ENCODE measurements at places on chromosomes 16 and 17.
A peak's percentile ranks its signal among the peaks of the same experiment; 100 is the strongest.

GRCh38 chr16:48269011-48269410 lies 21.7 kb upstream of the ABCC11 start:
- peaks cover 97% of the 10 kb centered on the region for H3K36me3 ChIP-seq
- no peaks in the 10 kb centered on the region for H3K4me1 ChIP-seq
- DNase-seq = no peak
- no peak overlapping the region for H3K4me3 ChIP-seq

DNA sequence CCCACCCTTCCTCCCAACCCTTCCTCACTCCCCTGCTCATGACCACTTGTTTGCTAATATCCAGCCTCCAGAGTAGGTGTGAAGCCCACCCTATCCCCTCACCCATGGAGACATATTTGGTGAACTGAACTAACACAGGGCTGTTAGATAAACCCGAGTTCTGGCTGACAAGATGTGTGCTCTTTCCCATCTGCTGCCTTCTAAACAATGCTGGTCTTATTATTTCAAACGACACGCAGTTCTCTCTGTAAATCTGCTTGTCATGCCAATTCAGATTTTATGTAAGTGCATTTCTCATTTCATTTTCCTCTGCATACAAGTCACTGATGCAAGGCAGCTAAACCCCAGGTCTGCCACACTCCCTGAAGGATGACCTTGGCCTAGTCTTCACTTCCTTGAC lies 343.0 kb upstream of the CDH5 start:
- no peak overlapping the region for H3K4me3 ChIP-seq
- H3K4me1 ChIP-seq = peaks cover 12% of the 10 kb centered on the region
- H3K36me3 ChIP-seq = no peaks in the 10 kb centered on the region

DNA sequence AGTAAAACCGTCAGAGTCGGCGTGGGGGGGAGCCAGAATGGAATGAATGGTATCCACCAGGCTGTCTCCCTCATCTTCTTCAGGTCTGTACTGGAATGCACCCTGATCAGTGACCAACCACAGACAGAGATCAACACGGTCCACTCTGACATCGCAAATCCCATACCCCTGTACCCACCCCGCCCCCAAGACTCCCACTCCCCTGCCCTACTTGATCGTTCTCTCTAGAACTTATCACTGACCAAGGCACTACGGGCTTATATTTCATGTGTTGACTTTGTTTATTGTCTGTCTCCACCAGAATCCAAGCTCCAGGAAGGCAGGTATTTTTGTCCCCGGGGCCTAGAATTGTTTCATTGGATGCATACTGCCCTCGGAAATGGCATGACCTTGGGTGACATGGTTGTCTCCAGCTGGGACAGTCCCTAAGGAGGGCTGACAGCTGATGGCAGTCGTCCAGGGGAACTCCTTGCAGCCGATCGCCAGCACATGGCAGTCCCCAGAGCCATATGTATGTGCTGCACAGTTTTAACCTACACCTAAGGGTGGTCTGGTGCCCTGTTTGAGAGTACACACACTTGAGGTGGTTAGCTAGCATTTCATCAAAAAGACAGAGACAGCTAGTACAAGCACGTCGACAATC lies 526 bp upstream of the MFSD6L start:
- no peak overlapping the region for H3K27ac ChIP-seq
- no peaks in the 10 kb centered on the region for H3K4me1 ChIP-seq
- no peak for DNase-seq
- no peaks in the 10 kb centered on the region for H3K36me3 ChIP-seq
- H3K4me3 ChIP-seq = no peak overlapping the region

DNA sequence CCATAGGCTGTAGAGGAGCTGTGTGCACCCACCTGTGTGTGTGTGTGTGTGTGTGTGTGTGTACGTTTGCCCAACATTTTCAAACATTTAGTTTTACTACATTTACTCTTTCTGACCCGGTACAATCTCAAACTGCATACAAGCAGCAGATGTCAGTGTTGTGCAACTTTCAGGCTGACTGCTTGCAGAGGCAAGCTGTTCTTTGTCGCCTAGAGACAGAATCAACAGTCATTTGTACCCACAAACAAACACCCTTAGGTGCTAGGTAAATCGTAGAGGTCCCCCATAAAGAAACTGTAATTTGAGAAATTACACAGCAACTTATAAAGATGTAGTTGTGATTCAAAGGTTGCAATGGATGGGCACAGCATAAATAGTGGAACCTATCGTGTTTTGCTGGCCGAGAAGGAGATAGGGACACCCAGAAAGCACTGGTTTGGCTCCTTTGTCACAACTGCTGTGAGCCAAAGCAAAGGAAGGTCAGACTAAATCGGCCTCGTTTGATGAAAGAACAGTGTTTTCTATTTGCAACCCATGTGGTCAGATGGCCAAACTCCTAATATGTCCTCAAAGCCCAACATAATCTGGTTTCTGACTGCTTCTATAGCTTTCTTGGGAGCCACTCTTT lies 478.4 kb downstream of the TOX3 start:
- no peaks in the 10 kb centered on the region for H3K4me1 ChIP-seq
- DNase-seq = no peak
- no peak overlapping the region for H3K4me3 ChIP-seq
- no peak overlapping the region for H3K27ac ChIP-seq

GRCh38 chr16:67562526-67562917 lies at the start of gene CTCF:
CTCF (plus strand) TSS chr16:67562526; CDS start chr16:67610833, 48,307 bp downstream.
- DNase-seq = no peak
- no peaks in the 10 kb centered on the region for H3K27me3 ChIP-seq
- peak within 1 kb of the TSS; percentile 98 for H3K4me3 ChIP-seq
- peaks cover 5% of the 10 kb centered on the region for H3K4me1 ChIP-seq

DNA sequence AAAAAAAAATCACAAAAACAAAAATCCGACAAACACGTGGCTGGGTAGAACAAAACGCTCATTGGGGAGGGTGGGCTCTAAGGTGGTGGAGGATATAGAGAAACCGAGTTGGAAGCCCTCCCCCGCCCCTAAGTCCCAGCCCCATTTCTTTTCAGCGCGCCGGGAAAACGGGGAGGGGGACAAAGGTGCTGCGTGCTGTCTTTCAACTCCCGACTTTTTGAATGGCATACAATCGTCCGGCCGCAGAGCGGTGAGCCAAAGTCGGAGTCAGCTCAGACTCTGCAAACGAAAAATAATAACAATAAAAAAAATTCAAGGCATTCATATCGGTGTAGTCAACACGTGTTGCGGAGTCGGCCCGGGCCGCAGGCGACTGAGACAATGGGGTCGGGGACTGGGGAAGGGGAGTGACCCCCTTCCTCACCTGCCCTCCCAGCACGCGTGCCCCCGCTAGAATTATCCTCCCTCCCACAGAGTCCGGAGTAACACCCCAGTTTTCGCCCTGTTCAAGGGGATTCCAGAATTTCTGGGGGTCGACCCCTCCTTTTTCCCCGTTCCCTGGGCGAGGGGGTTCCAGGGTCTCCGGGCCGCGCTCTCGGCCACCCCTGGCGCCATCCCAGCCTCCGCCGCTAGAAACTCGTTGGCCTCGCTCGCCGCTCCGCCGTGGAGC lies 1.7 kb upstream of the IGF2BP1 start:
- no peak for DNase-seq
- no peak overlapping the region for H3K4me3 ChIP-seq
- H3K27me3 ChIP-seq = peaks cover 98% of the 10 kb centered on the region
- H3K4me1 ChIP-seq = no peaks in the 10 kb centered on the region

DNA sequence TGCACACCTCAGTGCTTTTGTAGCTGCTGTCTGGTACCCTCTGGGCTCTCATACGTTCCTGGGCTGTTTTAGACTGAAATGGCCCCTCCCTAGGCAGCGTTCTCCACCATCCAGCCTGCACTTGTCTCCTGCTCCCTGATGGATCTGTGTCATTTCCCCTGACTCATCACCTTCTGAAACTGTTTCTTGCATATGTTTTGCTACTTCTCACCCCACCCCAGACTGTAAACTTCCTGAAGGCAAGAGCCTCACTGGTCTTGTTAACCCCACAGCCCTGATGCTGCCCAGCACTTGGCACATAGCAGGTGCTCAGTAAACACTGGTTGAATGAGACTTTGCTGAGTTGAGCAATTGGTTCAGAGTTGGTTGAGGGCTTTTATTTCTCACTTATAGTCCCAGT lies 78.7 kb downstream of the CRISPLD2 start:
- peak overlapping the region; percentile 55 for H3K27ac ChIP-seq
- DNase-seq = no peak
- no peaks in the 10 kb centered on the region for H3K27me3 ChIP-seq

DNA sequence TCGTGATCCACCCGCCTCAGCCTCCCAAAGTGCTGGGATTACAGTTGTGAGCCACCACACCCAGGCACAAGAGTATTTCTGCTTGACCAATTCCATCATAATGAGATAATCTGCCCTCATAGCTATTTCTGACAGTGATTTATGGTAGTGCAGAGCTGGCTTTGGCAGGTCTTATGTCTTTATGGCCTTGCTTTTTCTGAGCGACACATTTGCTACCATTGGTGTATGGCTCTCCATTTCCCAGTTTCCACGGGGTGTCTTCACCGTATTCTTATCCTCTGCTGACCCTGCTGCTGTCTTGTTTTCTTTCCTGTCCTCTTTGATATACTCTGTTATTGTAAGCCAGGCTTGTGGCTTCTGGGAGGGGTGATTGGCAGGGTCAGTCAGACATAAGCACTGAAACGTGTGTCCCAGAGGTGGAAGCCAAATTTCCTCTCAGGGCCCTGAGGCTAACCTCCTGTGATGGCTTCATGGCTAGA lies 161.1 kb upstream of the TBX2 start:
- no peak overlapping the region for H3K27ac ChIP-seq
- H3K4me1 ChIP-seq = no peaks in the 10 kb centered on the region
- no peak overlapping the region for H3K4me3 ChIP-seq
- DNase-seq = no peak
- H3K36me3 ChIP-seq = no peaks in the 10 kb centered on the region

- H3K36me3 ChIP-seq = peaks cover 96% of the 10 kb centered on the region
- H3K27ac ChIP-seq = no peak overlapping the region
- H3K4me1 ChIP-seq = no peaks in the 10 kb centered on the region
- no peak for DNase-seq
These were observed 20.1 kb downstream of the NDEL1 start for GRCh38 chr17:8455665-8456209.

GRCh38 chr16:89748076-89748475 lies 26.7 kb downstream of the ZNF276 start:
- no peaks in the 10 kb centered on the region for H3K4me1 ChIP-seq
- DNase-seq = no peak
- peaks cover 88% of the 10 kb centered on the region for H3K36me3 ChIP-seq
- no peak overlapping the region for H3K27ac ChIP-seq
- H3K4me3 ChIP-seq = no peak overlapping the region

DNA sequence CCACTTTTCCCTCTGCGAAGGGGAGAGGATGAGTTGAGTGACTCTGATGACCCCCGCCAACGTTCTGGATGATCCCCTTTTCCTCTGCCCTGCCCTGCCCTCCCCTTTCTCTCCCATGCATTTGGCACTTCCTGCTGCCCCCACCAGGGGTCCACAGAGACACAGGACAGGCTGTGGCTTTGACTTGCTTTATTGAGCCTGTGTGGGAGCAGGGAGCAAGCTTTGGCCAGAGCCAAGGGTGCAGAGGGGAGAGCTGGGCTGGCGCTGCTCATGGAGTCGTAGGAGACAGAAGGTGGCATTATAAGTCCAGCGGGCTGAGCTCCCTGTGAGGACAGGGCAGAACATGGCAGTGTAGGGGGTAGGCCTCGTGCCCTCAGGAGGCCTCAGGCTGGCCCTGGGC lies 1.6 kb downstream of the PPY start:
- no peak overlapping the region for H3K4me3 ChIP-seq
- no peaks in the 10 kb centered on the region for H3K36me3 ChIP-seq
- H3K27ac ChIP-seq = no peak overlapping the region
- no peaks in the 10 kb centered on the region for H3K4me1 ChIP-seq
- no peak for DNase-seq

DNA sequence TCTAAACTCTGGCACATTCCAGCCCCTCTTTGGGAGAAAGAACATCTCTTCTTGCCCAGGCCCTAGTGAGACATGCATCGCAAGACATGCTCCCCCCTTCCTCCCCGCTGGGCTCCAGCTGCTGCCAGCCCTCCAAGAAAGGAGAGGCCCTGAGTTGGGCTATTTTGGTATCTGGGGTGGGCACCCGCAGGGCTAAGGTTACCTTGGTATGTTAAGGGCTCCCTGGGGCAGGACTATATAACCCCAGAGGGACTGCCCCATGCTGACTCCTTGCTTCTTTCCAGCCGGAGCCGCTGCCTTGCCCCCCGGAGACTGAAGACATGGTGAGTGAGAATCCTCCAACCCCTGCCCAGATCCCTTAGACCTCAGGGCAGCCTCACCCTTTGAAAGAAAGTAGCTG lies at the start of gene MYL11:
Gene MYL11, plus strand, starts transcription at position 265 of the 400 bp plus-strand sequence. Its CDS starts 56 bp downstream, at position 321.
- H3K27ac ChIP-seq = no peak within 1 kb of the TSS
- DNase-seq = no peak
- H3K36me3 ChIP-seq = no peaks in the 10 kb centered on the region
- peaks cover 4% of the 10 kb centered on the region for H3K4me1 ChIP-seq
- H3K4me3 ChIP-seq = no peak within 1 kb of the TSS

Measured in RWPE2 (cell line).